ENCODE measurements at places on chromosomes 12 and 14.

DNA sequence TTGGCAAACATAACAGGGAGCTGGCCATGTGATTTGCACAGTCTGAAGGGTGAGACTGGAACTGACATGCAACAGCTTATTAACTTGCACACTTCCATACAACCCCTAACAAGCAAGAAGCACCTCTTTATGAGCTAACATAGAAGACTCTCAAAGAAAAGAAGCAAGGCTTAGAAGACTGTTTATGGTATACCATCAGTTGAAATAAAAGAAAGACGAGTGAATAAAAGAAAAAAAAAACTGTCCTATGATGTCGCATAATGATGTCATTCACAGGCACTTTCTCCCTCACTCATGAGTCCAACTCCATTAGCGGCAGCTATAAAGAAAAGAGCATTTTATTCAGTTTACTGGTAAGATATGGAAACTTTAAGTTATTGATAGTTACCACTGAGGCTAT, 3.3 kb upstream of the MDM1 start:
- DNase-seq: no peak

DNA sequence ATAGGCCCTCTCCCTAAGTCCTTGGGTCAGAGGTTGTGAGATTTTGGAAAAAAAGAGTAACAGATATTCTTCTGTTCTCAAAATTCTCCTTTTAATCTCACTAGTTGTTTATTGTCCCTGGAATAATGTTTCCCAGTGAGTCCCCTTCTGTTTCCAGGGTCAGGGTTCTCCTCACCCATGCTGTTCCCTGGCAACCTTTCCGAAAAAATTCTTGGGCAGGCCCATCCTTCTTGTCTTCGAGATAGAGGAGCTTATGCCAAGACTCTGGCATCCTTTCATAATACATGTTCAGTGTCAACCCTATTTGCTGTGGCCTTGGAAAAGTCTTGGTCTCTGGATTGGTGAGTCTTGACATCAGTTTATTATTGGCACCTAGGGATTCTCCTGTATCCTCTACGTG, 212.4 kb upstream of the FAR2 start:
- DNase-seq: no peak

DNA sequence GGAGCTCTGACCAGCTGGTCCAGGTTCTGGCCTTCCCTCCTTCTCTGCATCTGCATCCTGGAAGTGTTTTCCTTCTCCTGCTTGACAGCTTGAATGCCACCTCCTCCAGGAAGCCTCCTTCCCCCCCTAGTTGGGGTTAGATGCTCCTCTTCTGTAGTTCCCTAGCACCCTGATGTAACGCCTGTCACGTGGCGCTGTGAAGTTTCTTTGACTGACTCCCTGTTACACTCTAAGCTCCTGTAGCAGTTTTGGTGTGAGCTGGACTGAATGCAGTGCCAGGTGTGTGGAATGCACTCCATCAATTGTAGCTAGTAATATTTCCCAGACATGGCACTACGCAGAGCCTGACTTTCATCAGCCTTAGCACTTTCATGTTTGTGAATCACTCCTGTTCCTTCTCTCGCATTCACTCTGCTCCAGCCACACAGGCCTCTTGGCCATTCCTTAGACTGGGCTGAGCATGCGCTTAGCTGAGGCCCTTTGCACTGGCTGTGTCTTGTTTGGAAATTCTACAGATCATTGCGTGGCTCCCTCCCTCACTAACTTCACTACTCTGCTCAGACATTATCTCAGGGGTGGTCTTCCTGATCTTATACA, 2.1 kb upstream of the FAIM2 start:
- no peak for DNase-seq

DNA sequence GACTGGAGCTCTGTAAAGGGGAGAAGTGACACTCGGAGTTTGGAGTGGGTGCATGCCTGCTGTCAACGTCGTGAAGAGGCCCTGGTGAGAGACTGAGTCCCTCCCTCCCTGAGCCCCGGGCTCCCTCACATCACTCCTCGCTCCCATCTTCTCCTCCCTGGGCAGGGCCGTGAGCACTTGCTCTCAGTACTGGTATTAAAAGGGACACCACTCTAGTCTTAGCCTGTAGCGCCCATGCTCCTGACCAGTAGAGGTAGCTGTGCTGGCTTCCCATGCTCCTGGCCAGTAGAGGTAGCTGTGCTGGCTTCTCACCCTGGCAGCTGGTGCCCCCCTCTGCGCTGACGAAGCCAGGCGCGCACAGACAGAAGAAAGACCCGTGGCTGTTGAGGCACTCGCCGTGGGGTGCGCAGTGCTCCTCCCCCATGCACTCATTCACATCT, 14.7 kb downstream of the ISCA2 start:
- no peak for DNase-seq

GRCh38 chr12:13176256-13176655, 20.3 kb upstream of the EMP1 start:
- DNase-seq: no peak

DNA sequence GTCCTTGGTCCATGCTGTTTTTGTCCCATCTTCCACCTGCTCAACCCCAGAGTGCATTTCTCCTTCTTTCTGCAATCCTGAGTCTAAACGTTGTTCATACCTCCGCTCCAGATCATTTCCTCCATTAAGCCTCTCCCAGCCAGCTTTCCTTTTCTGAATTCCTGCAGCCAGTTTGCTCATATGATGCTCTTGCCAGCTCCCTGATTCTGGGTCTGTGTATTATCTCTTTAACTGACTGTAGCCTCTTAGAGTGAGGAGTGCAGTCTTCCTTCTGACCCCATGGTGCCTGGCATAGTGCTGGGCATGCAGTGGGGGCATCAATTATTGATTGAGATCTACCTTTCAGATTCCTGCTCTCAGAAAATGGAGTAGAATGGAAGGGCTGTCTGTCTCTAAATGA, 11.5 kb upstream of the TBPL2 start:
- DNase-seq: no peak

- DNase-seq: peak; percentile 70
Observed at GRCh38 chr14:77638771-77639171, 22.3 kb upstream of the SPTLC2 start.

- DNase-seq: no peak
Observed at GRCh38 chr14:68759937-68760336, 32.9 kb downstream of the ZFP36L1 start.

DNA sequence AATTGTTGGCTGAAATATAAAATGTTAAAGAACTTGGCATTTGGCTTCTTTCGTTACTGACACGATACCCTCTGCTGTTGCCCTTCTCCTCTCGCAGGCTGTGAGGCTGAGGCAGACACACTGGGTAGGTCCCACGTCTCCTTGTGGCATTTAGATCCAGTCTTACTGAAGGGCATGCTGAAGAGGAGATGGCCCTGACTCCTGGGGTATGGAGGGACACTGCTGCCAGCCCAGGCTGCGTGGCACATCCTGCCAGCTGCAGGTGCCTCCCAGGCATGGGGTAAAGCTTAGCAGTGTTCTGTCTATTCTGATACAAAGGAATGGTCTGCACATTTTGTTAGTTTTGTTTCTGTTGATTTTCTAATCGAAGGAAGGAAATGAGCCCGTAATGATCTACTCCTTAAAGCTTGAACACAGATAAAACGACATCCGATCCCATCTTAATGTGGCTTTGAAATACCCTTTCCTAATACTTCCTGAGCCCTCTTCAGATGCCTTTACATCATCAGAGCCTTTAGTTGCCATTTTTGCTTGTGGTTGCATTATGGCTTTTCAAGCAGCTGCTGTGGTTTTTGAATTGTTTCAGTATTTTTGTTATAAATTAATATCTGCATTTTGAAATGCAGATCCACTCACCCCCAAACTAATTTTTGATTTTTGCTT, 61.1 kb downstream of the WDR20 start:
- DNase-seq: no peak

- DNase-seq: no peak
Observed at GRCh38 chr12:130667421-130667960, 48.6 kb downstream of the RIMBP2 start.

DNA sequence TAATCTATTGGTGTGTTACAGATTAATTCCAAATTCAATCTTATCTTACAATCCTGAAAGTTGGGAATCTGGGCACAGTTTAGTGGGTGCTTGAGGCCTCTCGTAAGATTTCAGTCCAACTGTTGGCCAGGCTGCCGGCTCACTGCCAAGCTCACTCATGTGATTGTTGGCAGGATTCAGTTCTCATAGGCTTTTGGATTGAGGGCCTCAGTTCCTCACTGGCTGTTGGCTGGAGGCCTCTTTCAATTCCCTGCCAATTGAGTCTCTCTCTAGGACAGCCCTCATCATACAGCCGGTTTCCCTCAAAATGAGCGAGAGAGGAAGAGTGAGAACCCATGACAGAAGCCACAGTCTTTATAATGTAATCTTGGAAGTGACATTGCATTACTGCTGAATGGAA, 123.5 kb upstream of the FBXO33 start:
- DNase-seq: no peak

- no peak for DNase-seq
Observed at GRCh38 chr14:19743256-19743655, at the start of gene OR4Q3. OR4Q3 (plus strand) TSS chr14:19743571.

DNA sequence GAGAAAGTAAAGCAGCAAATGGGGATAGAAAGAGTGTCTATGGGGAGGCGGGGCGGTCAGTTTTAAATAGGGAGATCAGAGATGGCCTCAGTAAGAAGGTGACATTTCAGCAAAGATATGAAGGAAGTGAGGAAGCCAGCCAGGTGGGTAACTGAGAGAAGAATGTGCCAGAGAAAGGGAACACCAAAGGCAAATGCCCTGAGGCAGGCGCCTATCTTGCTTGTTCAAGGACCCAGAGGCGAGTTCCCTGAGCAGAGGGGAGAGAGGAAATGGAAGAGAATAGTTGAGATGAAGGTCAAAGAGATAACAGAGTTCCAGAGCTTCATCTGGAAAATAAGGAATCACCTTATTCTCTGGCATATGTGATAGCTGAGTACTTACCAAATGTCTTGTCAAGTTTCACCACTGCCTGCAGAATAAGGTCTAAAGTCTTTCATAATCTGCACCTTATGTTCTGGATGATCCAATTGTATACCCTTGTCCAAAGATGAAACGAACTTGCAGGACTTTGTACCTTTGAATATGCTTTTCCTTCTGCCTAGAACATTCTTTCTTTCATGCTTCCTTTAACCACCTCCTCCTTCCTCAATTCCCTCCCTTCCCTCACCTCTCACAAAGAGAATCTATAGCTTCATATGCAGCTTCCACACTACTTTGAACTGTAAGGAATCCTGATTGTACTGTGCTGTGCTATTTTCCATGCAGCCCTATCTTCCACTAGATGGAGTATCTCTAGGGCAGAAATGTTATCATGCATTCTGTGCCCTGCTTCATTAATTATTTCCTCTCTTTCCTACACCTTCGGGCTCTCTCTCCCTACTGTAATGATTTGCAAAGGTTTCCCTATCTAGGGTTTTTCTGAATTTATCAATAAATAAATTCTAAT, 38.5 kb downstream of the GNPTAB start:
- no peak for DNase-seq

DNA sequence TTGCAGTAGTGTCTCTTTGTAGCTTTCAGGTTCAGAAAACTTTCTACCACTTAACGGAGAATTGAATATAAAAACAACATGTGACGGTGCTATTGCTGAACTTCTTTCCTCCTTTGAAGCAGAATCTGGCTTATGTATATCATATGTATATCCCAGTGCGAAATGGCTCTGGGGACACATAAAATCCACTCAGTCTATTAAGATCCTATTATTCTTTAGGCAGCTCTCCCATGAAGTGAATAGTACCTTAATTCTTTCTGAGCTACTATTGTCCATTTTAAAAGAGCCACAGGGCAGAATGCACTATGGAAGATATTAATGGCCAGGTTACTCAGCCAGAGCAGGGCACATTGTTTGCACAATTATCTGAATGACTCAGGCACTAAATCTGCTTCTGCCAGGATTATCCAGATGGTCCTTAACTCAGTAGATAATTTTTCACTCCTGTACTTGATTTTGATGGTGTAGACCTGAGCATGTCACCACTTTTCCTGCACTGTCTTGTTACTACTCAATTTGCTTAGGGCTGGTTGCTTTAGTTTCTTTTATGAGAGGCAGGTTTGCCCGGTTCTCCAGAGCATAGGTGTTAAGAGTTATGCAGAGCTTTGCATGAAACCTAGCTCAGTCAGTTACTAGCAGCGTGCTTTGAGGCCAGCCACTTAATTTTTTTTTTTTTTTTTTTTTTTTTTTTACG, 5.5 kb downstream of the CNTN1 start:
- DNase-seq: no peak

DNA sequence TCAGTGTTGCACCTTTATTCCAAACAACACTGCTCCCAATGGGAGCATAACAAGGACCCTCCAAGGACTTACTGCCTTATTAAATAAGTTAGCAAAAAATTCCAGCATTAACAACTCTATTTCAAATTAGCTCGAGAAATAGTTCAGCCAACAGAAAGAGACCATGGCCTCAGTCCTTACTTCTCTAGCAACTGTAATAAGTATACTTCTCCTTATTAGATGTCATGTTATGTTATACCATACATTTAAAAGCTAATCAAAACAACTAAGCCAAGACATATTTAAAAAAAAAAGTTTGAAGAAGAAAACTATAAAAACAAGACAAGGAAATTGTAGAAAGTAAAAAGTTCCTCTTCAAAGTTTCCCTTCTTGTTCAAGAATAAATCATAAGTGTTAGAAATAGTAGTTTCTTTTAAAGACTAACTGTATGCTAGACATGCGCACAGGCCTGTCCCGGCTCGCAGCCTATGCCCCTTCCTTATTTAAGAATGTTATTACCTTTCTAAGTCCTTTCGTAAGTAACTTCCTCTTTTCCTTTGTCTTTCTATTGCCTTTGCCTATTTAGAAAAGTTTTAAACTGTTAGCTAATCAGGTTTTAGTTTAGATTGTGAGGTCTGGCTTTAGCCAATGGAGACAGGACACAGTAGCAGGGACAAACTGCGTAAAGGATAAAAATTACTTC, 68.6 kb downstream of the RESF1 start:
- peak; percentile 44 for DNase-seq

- no peak for DNase-seq
Observed at GRCh38 chr12:117845271-117845904, 123.4 kb downstream of the KSR2 start.

DNA sequence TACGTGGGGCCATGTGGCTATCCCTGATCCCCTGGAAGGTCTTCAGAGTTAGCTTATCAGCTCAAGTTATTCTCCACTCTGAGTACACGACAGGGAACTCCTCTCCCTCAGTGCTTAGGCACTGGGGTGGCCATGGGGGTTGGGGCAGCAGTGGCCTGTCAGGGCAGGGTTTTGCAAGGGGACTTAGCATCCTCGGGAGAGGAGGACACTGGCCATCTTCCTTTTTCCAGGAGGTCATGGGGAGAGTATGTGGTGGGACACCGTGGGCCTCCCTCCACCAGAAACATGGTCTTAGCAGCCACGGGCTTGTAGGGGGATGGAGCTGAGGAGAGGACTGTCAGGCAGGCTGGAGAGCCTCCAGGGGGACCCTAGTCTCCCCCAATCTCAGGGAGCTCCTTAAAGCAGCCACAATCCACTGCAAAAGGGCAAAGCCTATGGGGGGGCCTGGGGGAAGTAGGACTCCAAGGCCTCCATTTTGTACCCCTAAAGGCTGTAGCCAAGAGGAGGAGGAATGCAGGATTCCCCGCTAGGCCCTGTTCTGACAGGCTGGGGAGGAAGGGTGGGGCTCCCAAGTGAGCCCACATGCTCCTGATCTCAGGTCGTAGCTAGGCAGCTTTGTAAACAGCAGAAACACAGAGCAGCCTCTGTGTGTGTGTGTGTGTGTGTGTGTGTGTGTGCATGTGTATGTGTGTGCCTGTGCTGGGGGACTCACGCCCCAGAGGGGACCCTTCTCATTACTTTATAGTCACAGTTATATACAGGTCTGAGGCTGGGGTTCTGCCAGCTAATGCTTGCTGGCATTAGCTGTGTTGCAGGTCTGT, 36.6 kb downstream of the KRT80 start:
- no peak for DNase-seq

- DNase-seq: no peak
Observed at GRCh38 chr14:60977847-60978246, 3.0 kb downstream of the TRMT5 start.

GRCh38 chr14:58703161-58703506, 65.4 kb downstream of the DACT1 start:
- no peak for DNase-seq

- no peak for DNase-seq
Observed at GRCh38 chr14:99650189-99650588, 5.3 kb downstream of the HHIPL1 start.

Measured in inflammatory macrophage treated with lipopolysaccharide for 4 hours (primary cell).